HT1080 (cell line): ENCODE measurements at places on chromosomes 16 and 17.
A peak's percentile ranks its signal among the peaks of the same experiment; 100 is the strongest.

DNA sequence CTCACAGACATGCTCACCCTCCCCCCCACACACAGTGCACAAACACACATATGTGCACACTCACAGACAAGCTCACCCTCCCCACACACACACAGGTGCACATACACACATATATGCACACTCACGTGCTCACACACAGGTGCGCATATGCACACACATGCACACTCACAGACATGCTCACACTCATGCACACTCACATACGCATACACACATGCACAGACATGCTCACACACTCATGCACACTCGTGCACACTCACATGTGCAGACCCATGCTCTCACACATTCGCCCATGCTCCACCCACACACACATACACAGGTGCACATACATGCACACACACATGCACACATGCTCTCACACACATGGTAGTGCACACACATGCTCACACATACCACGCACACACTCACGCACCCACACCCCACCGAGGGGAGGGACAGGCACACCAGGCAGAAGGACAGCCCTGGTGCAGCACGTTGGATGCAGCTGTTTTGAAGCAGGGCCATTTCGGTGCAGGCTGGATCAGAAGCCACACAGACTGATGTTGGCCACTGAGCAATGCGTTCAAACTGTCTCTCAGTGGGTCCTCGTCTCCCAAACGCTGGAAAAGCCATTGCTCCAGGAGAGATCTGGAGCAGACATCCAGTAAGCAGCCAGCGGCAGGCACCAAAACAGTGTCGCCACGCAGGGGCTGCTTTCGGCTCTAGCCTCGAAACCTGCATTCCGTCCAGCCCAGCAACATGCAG lies 86.2 kb upstream of the ZNF469 start:
- no peak for DNase-seq

DNA sequence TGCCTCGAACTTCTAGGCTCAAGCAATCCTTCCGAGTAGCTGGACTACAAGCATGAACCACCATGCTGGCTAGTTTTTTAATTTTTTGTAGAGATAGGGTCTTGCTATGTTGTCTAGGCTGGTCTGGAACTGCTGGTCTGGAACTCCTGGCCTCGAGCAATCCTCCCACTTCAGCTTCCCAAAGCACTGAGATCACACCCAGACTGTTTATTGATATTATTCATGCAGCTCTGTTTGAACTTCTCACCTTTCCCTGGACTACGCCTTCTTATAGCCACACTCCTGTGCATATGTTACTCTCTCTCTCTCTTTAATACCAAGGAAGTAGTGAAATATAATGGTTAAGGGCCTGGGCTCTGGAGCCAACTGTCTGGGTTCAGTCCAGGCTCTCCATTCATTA lies 4.6 kb downstream of the COG7 start:
- no peak for DNase-seq

GRCh38 chr17:30200106-30200505 lies 35.4 kb downstream of the SLC6A4 start:
- DNase-seq = no peak

GRCh38 chr16:75860326-75861053 lies 134.2 kb upstream of the CPHXL start:
- peak; percentile 24 for DNase-seq

DNA sequence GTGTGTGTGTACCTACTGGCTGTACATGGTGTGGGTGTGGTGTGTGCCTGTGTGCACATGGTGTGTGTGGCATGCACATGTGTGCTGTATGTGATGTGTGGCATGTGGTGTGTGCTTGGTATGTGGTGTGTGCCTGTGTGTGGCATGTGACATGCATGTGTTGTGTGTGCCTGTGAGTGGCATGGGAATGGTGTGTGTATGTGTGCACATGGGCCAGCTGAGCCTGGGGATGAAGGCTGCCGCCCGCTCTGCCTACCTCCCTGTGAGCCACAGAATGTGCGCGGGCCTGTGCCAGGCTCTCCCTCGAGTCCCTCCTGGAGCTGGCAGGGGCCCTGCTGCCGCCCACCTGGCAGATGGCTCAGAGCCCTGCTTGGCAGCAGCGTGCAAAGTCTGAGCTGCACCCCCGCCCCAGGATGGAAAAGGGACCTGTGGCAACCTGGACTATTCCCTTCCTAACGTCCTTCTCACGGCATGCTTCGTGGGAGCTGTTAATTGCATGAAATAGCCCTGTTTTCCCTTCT lies 9.3 kb downstream of the PRSS27 start:
- DNase-seq = no peak

DNA sequence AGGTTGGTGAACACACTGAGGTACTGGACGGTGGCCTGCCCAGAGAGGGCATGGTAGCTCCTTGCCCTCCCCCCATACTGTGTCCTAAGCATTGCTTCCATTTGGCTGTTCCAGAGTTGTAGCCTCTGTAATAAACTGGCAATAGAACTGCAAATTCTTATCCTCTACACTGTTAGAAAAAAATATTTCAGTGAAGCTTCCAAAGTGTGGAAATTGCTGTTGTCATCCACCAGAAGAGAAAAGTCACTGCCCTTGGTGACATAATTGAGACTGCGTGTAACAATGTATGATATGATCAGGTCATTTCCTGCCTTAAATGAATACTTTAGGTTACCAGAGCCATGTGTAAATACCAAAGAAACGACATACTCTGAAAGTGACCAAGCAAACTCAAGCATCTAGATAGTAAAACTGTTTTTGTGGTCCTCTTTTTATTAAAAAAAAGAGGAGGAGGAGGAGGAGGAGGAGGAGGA lies 65.9 kb downstream of the CEP95 start:
- peak; percentile 37 for DNase-seq

DNA sequence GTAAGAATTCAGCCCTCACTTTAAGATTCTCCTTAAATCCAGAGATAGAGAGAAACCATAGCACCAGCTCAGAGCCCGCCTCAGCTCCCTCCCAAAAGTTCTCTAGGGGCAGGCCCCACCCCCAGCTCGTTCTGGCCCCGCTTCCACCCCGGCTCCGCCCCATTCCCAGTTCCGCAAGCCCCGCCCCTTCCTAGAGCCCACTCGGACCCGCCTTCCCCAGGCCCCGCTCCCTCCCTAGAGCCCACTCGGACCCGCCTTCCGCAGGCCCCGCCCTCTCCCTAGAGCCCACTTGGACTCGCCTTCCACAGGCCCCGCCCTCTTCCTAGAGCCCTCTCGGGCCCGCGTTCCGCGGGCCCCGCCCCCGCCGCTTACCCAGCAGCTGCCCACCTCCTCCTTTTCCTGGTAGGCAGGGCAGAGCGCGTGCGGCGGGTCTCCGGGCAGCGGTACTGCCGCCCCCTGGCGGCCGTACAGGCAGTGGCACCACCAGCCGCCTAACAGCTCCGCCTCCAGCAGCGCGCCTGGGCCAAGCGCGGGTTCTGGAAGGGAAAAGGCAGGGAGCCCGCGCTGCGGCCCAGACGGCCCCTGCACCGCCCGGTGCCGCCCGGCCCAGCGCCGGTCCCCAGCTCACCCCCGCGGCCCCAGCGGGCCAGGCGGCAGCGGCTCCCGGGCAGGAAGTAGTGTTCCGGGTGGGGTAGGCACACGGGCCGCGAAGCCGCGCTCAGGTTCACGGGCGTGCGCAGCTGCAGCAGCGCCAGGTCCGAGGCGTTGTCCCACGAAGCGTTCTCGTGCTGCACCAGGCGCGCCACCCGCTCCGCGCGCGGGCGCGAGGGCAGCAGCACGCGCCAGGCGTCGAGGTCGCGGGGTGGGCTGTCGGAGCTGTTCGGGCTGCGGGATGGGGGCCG lies 6.8 kb upstream of the PRSS8 start:
- DNase-seq = peak; percentile 97

GRCh38 chr16:4624827-4625559 lies 367 bp downstream of the MGRN1 start:
- DNase-seq = peak; percentile 27

DNA sequence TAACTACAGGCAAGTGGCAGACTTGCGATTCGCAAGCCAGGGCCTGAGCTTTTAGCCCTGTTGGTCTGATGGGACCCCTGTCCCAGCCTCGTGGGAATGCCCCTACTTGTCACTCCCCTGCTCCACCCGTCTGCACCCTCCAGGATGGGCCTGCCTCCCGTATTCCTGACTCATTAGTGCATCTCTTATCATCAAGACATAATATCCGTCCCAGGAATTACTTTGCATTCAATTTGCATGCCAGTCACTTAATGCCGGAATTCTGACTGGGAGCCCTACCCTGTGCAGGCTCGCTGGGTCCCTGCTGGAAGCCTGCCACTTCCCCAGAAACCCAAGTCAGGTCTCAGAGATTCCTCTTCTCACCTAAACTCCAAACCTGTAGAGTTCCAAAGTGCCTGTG lies 3.3 kb downstream of the PRSS53 start:
- no peak for DNase-seq

- no peak for DNase-seq
These were observed 12.3 kb downstream of the CES4A start for GRCh38 chr16:67000384-67001351.

- no peak for DNase-seq
These were observed 14.1 kb upstream of the TNS4 start for GRCh38 chr17:40515491-40516041.

DNA sequence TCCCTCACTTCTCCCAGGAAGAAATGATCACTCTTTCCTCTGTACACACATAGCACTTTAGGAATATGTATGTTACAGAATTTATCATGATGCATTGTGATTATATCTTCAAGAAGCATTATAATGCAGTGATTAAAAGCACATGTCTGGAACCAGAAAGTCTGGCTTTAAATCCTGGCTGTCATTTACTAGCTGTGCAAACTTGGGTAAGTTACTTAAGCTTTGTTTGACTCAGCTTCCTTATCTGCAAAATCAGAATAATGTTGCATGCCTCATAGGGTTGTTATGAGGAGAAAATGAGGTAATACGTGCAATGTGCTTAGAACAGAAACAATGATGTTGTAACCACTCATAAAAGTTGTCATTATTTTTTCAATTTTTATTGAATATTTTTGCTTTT lies 156.3 kb upstream of the ZKSCAN2 start:
- DNase-seq = no peak

GRCh38 chr17:50533185-50533584 lies 650 bp downstream of the EPN3 start:
- no peak for DNase-seq

DNA sequence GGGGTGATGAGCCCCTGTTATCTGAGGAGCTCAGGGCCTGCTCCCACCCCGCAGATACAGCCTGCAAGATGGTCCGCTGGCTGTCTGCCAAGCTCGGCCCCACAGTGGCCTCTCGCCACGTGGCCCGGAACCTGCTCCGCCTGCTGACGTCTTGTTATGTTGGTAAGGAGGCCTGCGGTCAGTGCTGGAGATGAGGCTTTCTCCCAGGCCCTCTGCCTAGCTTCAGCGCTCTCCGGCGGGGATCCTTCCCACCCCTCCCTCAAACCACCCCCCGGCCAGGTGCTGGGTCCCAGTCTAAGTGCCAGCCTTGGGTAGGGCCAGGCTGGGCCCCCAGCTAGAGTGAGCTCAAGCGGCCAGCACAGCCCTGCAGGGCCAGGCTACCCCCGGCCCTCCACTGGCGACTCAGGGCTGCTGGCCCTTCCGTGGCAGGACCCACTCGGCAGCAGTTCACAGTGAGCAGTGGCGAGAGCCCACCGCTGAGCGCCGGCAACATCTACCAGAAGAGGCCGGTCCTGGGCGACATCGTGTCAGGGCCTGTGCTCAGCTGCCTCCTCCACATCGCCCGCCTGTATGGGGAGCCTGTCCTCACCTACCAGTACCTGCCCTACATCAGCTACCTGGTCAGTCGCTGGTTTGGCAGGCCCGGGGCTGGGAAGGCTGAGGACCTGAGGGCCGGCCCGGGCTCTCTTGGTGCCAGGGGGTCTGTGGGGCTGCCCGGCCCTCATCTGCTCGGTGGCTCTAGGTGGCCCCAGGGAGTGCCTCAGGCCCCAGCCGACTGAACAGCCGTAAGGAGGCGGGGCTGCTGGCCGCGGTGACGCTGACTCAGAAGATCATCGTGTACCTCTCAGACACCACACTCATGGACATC lies 6.1 kb downstream of the WDR81 start:
- DNase-seq = peak; percentile 72

DNA sequence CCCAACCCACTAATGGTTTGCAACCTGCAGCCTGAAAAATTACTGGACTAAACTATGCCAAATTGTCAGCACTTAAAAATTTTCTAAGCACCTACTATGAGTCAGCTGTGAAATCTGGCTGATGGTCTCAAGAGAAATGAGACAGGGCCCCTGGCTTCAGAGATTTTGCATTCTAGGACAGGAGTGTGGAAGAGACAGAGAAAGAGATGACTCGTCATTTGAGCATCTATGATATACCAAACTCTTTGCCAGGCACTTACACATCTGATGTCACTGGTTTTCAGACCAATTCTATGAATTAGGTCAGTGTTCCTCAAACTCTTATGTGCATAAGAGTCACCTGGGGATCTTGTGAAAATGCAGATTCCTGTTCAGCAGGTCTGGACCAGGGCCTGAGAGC lies 44.4 kb downstream of the CLEC19A start:
- peak; percentile 58 for DNase-seq

- peak; percentile 30 for DNase-seq
These were observed 68.7 kb downstream of the RAI1 start for GRCh38 chr17:17749921-17750320.

DNA sequence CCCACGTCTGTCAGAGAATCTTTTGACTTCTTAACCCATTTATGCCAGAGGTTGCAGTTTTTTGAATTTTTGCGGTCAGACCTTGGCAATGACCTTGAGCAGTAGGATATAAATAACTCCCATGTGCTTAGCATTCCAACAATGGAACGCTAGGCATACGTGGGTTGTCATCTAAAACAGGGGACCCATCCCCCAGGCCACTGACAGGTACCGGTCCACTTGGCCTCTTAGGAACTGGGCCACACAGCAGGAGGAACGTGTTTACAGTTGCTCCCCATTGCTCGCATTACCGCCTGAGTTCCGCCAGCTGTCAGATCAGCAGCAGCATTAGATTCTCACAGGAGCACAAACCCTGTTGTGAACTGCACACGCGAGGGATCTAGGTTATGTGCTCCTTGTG lies 76.8 kb upstream of the LGALS9 start:
- no peak for DNase-seq

DNA sequence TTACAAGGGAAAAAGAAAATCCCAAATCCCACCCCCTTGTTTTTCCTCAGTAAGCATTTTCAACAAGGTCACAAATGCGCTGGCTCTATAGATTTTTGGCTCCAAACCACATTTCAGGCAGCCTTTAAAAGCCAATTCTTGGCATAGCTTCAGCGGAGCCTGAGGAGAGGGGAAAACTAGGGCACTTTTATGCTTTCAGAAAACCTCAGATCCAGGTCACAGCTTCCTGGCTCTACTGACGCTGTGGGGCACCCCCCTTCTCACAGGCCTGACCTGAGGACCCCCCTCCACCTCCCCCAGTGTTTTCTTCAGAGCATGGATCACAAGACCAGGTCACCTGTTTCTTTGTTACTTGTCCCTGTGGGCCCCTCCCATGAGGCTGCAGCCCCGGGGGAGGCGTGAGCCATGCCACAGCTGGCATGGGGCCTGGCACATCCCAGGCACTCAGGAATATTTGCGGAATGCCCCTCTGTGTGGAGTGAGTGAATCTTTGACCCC lies 30.1 kb upstream of the MTSS2 start:
- DNase-seq = no peak

- no peak for DNase-seq
These were observed 7.1 kb downstream of the MCRIP1 start for GRCh38 chr17:81825841-81826466.

- no peak for DNase-seq
These were observed 27.2 kb downstream of the MAP3K14 start for GRCh38 chr17:45289301-45290268.
